ENCODE measurements at places on chromosomes 11 and 22. TPM values are rescaled to one million over a fixed set of nuclear protein-coding genes. Genes with fewer than 3 reads are reported as not detected.
A peak's percentile ranks its signal among the peaks of the same experiment; 100 is the strongest.

CNTF gene
- total RNA-seq, result 1.3 TPM

DNA sequence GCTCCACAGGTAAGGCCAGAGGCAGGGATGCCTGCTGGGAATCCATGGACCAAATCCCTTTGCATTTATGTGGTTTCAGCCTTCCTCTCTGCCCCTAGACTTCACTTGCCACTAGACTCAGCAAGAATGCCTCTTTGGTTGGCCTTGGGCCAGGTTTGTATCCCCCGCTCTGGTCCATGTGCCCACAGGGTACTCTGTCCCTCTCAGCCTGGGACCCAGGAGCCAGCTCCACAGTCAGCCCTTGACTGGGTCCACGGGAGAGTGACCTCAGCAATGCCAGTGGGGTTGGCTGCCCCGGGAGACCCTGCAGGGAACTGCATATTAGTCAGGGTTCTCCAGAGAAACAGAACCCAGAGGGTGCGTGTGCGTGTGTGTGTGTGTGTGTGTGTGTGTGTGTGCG lies 28.3 kb upstream of the LINC01488 start:
- no peak overlapping the region for H3K27ac ChIP-seq
- no peaks in the 10 kb centered on the region for H3K27me3 ChIP-seq
- no peak for DNase-seq
- H3K4me3 ChIP-seq, result no peak overlapping the region

GLB1L3 gene
- 21.3 TPM for total RNA-seq

GRCh38 chr22:24232725-24233124 lies 12.2 kb downstream of the GGT5 start:
- H3K4me3 ChIP-seq, result no peak overlapping the region
- no peaks in the 10 kb centered on the region for H3K36me3 ChIP-seq
- no peaks in the 10 kb centered on the region for H3K27me3 ChIP-seq

GRCh38 chr11:115342142-115342541 lies 162.1 kb downstream of the CADM1 start:
- DNase-seq, result no peak
- peak overlapping the region; percentile 4 for H3K27ac ChIP-seq
- H3K4me3 ChIP-seq, result no peak overlapping the region
- H3K4me1 ChIP-seq, result peaks cover 6% of the 10 kb centered on the region

OR51E2 gene
- total RNA-seq, result not detected

DNA sequence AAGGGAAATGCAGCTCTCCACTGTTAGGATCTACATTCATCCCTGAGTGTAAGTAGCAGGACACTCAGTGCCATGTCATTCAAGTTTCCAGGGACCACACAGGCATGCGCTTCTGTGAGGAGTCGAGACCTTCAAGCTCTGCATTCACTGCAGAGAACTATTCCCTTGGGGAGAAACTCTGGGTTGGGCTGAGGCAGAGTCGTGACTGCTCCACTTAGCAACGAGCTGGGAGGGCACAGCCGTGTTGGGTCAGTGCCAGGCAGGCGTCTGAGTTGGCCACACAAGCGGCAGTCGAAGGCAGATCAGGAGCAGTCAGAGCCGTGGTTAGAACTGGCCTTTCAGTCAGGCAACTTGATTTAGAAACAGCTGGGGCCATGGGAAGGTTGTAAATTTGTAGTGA lies 14.7 kb downstream of the MPEG1 start:
- H3K27ac ChIP-seq, result no peak overlapping the region

DNA sequence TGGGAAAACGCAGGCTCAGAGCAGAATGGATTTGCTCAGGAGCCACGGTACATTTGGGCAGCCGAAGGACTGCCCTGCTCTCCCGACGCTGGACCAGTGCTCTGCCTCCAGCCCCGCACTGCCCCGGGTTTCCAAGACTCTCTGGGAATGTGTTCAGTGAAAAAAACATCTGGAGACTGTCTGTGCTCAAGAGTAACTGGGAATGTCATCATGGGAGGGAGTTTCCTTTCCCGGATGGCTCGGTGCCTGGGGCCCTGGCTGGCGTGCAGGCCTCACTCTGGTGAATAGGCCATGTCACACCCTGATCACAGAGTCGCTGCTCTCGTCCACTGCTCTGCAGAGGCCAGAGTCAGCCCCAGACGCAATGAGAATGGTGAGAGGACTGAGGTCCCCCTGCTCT lies 9.8 kb upstream of the APOL6 start:
- H3K27ac ChIP-seq, result peak overlapping the region; percentile 78
- H3K27me3 ChIP-seq, result no peaks in the 10 kb centered on the region
- no peaks in the 10 kb centered on the region for H3K36me3 ChIP-seq
- H3K4me1 ChIP-seq, result peaks cover 37% of the 10 kb centered on the region

GCAT gene
- total RNA-seq, result 36.7 TPM

DNA sequence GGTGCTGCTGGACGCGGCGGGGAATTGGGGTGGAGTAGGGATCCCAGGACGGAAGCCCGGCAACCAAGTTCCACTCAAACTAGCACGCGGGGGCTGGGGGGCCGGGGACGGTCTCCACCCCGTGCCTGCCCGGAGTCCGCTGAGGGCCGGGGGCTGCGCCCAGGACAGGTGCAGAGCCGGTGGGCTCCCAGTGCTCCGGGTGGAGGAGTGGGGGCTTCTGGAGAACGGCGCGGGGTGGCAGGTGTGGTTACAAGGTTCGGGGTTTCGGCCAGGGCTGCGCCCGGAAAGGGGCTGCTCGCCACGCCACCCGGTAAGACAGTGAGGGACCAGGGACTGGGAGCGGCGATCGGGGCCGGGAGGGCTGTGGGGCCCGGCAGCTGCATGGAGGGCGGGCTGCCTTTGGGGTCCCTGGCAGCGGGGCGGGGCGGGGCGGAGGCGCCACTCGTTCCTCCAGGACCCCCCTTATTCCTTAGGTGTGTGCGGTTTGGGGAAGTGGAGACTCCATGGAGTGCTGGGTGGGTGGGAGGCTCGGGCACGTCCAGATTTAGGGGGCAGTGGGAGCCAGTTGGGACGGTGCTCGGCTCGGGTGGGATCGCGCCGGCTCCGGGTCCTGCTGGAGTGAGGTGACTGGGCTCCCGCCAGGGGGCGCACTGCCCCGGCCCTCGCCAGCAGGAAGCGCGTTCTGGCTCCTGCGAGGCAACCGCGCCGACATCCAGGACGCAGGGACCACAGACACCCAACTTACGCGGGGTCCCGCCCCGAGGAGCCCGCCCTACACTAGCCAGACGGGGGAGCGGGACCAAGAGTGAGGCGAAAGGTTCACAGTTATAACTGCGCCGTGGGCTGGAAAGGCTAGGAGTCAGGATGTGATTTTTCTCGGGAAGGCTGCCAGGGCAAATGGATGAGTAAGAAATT lies 868 bp downstream of the TSPAN18 start:
- peak; percentile 89 for DNase-seq
- peaks cover 15% of the 10 kb centered on the region for H3K4me1 ChIP-seq
- peak overlapping the region; percentile 53 for H3K4me3 ChIP-seq

- H3K36me3 ChIP-seq, result no peaks in the 10 kb centered on the region
- no peak overlapping the region for H3K4me3 ChIP-seq
- no peak for DNase-seq
- peaks cover 4% of the 10 kb centered on the region for H3K4me1 ChIP-seq
- no peak overlapping the region for H3K27ac ChIP-seq
- H3K27me3 ChIP-seq, result no peaks in the 10 kb centered on the region
Observed at GRCh38 chr11:119258180-119258579, 52.0 kb downstream of the CBL start.
